Fibroblast of upper back skin (primary cell): ENCODE measurements at places on chromosomes 11 and 22.
A peak's percentile ranks its signal among the peaks of the same experiment; 100 is the strongest.

GRCh38 chr11:60158636-60159035 is 24.2 kb downstream of the MS4A6A start:
- DNase-seq: no peak

DNA sequence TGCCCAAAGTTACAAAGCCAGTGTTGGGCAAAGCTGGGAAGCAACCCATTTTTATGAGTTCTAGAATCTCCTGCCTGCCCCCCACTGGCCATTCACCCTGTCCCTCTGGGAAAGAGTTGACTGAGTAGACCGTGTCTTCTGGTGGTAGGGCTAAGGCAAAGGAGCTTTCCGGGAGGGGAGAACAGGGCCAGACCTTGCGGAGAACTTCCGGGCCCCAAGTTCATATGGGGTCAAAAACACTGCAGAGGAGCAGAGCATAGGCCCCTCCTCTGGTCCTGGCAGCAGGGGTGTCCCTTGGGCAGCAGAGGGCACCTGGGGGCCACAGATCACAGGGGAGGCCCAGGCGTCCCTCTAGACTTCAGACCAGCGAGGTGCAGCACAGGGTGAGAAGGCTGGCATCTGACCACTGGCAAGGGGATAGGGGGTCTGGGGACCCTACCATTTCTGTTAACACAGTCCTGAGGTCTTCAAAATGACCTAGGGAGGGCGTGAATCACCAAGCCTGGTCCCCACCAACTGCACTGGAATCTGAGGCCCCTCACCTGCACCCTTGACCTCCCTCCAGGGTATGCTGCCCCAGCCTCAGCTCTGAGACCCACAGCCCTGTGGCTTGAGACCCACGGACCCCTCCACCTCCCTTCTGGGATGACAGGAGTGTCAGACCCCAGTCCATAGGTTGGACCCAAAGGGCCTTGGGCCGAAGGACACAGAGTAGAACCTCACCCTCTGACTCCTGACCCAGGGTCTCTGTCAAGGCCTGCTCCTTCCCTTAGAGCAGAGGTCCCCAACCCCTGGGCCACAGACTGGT is 1.3 kb upstream of the ARAP1 start:
- DNase-seq: no peak

DNA sequence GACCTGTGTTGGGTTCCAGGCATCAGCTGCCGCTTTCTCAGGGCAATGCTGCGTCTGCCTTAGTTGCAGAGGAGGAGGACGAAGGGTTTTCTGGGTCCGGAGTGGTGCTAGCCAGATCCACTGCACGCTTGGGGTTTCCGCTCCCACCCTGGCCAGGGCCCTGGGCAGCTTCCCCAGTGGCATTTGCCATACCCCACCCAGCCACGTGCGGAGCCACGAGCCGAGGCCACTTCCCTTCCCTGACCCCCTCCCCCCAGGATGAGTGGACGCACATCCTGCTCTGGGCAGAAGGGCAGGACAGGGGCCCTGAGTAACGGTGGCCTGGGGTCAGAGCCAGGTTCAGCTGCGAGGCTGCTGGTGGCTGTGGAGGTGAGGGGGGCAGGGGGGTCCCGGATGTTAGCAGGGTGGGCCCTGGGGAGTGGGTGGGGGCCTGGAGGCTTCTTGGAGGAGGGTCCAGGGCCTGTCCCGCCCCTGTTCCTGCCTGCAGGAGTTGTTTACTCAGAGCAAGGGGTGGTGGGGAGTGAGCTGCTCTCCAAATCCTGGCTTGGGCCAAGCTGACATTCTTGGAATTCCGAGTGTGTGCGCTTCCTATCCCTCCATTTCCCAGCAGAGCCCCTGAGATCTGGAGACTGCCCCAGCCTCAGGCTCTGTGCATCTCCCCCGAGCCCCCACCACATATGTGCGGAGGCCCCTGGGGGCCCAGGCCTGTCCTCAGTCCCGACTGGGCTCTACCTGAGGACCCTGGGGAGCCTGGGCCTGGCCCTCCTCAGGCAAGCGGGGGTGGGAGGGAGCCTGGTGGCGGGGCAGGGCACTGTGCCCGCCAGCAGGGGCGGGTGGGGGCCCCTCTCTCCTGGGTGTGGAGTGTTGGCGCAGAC is 1.4 kb downstream of the TSPAN4 start:
- DNase-seq: peak; percentile 97

DNA sequence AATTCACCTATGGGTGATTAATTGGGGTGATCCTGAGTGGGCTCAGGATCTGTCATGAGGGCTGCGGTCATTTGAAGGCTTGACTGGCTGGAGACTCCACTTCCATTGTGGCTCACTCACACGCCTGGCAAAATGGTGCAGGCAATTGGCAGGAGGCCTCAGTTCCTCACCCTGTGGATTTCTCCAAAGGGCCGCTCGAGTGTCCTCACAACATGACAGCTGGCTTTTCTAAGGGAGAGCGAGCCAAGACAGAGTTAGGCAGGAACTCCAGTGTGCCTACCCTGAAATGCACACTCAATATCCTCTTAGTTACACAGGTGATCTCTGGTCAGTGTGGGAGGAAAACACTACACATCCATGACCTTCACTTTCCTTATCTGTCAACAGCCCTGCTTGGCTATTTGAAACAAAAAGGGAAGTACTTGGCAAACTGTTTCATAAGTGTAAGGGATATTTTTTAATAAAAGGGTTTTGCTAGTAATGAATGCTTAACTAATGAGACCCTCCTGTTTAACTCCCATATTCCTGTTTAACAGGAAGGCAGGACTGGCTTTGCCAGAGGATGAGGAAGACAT is 25.7 kb downstream of the OSBP2 start:
- no peak for DNase-seq

- no peak for DNase-seq
Observed at GRCh38 chr11:36048496-36049247, 104.8 kb downstream of the LDLRAD3 start.

DNA sequence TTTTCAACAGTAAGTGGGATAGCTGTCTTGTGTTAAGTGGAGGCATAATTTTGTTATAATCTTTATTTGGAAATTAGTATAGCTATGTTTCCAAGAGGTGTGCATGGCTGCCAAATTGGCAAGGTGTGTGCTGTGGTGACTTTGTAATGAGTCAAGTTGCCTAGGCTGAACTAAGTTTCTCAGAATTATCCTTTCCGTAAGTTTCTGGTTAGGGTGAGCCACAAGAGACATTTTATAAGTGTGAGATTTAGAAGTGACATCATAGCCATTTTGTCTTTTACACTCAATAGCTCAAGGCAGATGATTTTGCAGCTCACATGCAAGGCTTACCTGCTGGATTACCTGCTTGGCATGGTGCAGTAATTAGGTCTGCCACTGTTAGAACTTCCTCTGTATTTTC is 90.3 kb downstream of the C11orf87 start:
- no peak for DNase-seq

DNA sequence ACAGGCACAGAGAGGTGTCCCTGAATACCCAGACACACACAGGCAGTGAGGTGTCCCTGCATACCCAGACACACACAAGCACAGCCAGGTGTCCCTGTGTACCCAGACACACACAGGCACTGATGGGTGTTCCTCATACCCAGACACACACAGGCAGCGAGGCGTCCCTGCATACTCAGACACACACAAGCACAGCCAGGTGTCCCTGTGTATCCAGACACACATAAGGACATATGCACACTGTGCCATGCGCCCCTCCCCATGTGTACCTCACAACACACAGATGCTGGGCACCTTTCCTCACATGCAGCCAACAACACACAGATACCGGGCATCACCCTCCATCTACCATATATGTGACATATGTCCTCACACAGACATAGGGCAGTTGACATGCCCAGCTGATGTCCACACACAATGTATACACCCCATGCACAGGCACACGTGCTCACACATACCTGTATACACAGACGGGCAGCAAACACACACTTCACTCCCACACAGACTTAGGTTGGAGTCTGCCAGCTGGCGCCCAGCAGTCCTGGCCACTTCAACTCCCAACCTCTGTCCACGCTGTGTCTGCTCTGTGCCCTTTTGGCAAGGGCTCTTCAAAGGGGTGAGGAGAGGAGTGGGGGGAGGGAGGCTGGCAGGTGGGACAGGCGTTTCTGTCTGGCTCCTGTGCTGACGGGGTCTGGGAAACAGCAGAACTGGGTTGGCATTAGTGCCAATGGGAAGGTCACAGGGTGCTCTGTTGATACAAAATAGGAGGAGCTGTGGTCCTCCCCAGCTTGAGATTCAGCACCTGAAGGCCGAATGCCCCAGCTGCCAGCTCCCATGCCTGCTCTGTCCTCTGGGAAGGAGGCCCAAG is 69.4 kb upstream of the ALX4 start:
- DNase-seq: no peak

GRCh38 chr11:96397863-96398262 is 8.1 kb downstream of the JRKL start:
- DNase-seq: no peak

DNA sequence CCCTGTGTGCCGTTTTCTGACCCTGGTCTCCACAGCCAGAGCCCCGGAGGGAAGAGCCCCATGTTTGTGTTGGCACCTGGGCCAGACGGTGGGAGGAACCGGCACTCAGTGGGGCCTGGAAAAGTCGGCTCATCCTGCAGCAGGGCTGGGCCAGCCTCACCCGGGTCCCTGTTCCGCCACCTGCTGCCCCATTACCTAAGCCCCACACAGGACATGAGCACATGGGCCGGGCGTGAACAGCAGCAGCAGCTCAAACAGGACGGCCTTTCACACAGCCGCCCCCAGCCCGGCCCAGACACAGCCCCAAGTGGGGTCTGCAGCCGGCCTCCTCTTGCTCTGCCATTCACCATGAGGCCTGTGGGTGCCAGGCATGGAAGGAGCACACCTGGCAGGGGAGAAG is 302.4 kb downstream of the MN1 start:
- no peak for DNase-seq

DNA sequence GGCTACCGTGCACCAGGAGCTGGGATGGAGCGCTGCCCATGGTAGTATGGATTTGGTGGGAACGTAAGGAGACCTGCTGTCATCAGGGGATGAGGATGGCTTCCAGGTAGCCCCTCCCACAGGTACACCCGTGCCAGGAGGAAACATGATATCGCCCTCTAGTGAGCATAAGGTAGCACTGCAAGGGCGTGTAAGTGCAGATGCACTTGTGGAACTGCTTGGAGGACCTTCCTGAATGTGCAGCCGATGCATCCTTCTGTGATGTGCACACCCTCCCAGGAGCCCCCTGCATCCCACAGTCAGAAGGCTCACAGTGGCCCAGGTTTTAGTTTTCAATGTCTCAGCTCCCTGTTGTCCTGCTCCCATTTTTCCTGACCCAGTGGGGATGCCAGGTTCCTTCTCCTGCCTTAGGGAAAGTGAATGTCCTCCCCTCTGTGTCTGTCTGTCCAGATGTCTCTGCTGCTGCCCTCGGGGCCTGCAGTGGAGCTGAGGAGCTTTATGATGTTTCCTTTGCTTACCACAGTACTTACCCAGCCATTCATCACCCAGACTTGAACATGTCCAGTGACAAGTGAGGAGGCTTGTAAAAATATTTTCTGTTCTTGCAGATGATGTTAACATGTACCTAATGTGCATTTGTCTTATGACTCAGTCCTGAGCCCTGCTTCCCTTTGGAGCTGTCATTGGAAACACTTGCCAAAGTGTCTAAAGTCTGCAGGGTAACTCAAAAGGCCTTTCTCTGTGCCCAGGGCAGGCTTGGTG is 49.2 kb downstream of the DBX1 start:
- DNase-seq: peak; percentile 95

- DNase-seq: peak; percentile 80
Observed at GRCh38 chr11:27296497-27296896, 66.5 kb downstream of the CCDC34 start.

DNA sequence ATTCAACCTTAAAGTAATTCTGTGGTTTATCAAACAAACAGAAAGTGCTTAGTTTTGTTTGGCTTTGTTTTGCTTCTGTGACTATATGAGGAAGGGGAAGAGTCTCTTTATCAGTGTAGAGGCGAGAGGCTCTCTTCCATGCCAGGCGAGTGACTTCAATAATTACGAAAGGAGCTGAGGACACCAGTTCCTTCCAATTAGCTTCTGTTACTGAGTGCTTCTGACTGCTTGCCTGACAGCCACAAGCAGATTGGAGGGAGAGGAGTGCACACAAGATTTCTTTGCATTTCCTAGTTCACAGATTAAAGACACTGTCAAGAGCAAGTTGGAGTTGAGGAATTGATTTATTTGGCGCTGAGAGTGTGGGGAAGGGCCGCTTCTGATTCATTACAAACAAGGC is 1484.5 kb upstream of the TENM4 start:
- DNase-seq: no peak

DNA sequence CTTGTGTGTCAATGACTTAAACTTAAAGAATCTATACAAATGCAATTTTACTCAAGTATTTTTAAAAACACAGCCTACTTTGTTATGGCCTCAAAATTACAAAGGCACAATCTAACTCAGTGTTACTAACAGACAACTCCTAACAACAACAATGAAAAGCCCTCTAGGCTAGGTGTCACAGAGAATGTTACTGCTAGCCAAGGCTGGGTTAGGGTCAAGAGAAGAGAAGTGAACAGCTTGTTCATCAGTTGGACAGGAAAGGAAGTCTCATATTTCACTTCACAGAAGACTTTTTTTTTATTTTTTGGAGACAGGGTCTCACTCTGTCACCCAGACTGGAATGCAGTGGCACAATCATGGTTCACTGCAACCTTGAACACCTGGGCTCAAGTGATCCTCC is 26.0 kb downstream of the CLDN25 start:
- no peak for DNase-seq
